ENCODE measurements at places on chromosomes 2 and 18.
A peak's percentile ranks its signal among the peaks of the same experiment; 100 is the strongest.

- no peak for DNase-seq
Measured at GRCh38 chr2:43839776-43840564, 1.2 kb downstream of the ABCG8 start.

- DNase-seq, result peak; percentile 68
Measured at GRCh38 chr2:45578056-45578843, 32.8 kb downstream of the SRBD1 start.

GRCh38 chr2:33453905-33454479 lies 22.5 kb upstream of the RASGRP3 start:
- no peak for DNase-seq

DNA sequence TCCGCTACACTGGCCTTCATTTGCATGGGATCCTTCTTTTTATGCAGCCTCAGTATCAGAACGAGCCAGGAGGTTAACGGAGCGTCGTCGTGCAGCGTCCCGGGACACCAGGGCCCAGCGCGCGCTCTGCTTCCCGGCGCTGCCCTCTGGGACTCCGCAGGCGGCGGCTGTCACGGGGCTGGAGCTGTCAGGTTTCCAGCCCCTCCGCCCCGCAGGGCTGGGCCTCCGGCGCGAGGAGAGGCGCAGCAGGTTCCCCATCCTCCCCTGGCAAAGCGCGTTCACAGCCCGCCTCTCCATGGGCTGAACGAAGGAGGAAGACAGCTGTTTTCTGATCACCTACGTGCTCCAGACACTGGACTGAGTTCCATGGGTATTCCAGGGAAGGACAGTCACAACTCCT lies 12.5 kb upstream of the PAX8 start:
- DNase-seq, result no peak

- peak; percentile 82 for DNase-seq
Measured at GRCh38 chr2:222561817-222562645, 93.9 kb downstream of the FARSB start.

GRCh38 chr2:49798570-49798969 lies 644.3 kb upstream of the FSHR start:
- DNase-seq, result no peak

GRCh38 chr2:235811446-235812184 lies 317.8 kb downstream of the AGAP1 start:
- DNase-seq, result no peak

DNA sequence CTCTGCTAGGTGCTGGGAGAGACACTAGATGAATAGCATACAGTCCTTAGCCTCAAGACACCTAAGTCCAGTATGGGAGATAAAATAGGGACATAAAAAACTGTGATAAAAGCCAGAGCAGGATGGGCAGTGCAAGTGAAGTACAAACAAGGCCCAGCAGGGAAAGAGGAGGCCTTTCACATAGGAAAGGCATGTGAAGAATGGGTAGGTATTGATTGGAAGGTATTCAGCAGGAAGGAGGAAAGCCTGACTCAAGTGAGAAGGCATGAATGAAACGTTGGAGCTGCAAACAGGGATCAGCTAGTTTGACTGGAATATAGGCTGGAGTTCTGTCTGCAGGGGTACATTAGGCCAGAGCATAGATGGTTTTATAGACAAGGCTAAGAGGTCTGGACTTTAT lies 11.0 kb upstream of the CXCR4 start:
- DNase-seq, result no peak

- DNase-seq, result no peak
Measured at GRCh38 chr2:64793701-64794100, 140.0 kb upstream of the SERTAD2 start.

DNA sequence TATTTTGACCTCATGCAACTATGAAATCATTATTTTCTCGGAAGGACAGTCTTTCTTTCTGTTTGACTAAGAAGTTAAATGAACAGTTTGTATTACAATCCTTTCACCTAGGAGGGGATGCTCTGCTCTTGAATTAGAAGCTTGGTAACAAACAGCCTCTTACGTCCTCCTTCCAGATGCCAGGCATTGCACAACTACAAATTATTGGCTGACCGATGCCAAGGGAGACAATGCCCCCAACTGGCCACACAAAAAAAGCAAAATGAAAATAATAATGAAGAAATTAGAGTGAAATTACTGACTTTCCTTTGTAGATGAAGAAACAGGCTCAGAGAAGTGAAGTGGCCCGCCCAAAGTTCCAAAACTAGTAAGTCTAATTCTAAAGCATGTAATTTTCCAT lies 177.9 kb downstream of the CYRIA start:
- DNase-seq, result peak; percentile 59

DNA sequence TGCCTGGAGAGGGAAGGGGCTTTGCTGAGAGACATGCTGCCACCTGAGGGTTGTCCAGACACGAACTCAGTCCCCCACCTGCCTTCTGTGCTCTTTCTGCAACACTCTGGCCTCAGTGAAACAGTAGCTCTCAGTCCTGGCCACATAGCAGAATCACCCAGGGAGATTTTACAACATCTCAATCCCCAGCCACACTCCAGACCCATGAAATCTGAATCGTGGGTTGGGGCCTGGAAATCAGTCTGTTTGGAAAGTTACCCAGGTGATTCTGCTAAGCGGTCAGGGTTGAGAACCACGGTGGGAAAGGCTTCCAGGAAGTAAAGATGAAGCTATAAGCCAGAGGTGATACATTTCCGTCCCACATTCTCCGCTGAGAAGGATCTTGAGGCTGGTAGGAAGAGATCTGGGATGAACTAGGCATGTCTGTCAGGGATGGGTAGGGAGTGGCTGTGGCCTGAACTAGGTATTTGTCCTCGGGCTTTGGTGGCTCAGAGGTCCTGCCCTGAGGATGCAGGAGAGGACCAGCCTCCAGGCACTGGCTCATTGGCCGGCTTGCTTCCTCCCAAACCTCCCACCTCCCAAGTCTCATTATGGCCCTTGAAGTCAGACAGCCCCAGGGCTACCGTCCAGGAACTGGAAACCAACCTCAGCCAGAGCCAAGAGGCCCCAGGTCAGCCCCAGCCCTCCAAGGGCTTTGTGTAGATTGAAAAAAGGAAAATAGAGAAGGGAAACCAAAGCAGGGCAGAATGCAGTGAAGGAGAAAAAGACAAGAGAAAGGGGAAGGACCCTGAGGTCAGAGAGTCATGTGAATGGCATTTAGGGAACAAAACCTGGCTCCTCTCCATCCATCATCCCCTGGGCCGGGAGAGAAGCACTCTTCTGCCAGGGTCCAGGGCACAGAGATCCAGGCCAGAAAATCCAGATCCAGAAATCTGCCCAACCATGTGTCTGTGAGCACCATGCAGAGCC lies 119.6 kb downstream of the ZFP36L2 start:
- peak; percentile 64 for DNase-seq

- DNase-seq, result no peak
Measured at GRCh38 chr2:84652431-84652830, 136.1 kb downstream of the DNAH6 start.

DNA sequence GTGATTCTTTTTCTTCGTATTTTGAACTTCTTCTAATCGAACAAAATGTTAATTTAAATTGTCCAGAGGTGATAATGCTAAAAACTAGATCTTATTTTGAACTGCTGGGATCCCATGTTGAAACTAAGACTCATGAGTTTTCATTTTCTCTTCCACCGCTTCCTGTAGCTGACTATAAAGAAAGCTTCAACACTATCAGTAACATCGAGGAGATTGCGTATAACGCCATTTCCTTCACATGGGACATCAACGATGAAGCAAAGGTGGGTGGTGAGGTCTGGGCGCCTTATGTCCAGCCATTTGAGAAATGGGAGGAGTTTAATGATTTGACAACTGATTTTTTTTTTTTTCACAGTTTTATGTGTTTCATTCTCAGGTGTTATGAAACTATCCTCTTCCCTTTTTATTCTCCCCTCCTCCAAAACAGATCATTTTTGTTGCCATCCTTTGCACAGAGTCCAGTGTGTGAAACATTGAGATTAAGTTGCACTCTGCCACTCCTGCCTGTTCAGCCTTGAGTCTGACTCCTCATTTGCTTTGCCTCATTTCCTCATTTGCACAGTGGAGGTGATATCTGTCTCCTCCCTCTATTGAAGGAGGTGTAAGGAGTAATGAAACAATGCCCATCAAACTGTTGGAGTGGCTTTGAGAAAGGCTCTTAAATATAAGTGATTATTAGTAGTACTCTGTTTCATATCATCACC lies 13.8 kb downstream of the GRHL1 start:
- no peak for DNase-seq

DNA sequence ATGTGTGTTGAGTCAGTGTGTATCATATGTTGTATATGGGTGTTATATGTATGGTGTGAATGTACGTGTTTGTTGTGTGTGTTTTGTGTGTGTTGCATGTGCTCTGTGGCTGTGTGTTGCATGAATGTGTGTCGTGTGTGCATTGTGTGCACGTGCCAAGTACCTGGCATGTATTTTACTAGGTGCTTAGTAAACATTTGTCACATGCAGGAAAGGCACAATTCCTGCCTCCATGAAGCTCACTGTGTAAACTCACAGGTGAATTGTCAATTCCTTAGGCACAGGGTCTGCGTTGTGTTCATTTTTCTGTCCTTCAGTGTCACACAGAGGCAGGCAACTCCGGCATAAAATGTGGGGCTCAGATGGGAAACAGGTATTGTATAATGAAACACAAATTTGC lies 22.3 kb upstream of the IL1R1 start:
- no peak for DNase-seq

GRCh38 chr18:27724362-27724761 lies 452.6 kb downstream of the CDH2 start:
- no peak for DNase-seq

- no peak for DNase-seq
Measured at GRCh38 chr2:221931251-221931991, 359.3 kb upstream of the EPHA4 start.

DNA sequence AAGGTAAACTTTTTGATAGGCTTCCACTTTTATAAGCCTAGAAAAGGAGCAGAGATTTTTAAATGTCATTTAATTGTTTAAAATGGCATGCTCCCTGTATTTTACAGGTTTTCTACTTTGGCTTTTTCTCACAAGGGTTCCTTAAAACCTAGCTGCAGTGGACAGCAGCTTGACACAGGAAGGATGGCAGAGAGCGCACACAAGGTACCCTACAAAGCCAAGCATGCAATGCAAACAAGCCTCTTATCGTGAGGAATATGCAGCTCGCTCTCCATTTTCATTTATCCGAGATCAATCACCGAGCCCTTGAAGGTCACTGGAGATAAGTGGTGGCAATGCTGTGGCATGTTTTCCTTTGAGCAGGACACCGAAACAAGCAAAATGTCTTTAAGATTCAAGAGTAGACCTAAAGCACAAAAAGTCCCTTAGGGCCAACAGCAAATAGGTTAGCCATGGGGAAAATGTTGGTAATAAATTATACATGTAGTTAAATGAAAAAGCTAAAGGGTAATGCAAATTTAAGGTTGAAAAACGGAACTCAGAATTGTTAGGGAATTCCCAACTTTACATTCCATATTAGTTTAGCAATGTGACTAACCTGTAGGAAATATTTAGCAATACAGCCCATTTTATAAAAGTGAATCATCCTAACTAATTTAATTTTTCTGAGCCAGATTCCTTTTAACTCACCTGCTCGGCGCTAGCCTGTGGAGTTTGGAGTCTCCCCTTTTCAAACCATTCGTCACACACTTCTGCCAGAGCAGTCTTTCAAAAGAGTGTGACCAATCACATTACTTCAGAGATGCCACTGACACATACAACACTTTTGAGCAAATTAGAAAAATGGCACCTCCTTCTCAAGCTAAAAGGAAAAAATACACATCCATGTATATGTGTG lies 337.9 kb upstream of the PKDCC start:
- DNase-seq, result no peak

DNA sequence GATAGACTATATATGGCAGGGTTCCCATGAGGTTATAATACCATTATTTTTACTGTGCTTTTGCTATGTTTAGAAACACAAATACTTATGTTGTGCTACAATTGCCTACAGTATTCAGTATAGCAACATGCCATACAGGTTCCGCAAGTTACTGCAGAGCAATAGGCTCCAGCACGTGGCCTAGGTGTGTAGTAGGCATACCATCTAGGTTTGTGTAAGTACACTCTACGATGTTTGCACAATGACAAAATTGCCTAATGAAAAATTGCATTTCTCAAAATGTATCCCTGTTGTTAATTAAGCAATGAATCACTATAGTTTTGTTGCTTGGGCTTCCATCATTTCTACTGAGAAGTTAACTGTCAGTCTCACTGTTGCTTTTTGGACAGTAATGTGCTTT lies 9.8 kb downstream of the CD302 start:
- no peak for DNase-seq

DNA sequence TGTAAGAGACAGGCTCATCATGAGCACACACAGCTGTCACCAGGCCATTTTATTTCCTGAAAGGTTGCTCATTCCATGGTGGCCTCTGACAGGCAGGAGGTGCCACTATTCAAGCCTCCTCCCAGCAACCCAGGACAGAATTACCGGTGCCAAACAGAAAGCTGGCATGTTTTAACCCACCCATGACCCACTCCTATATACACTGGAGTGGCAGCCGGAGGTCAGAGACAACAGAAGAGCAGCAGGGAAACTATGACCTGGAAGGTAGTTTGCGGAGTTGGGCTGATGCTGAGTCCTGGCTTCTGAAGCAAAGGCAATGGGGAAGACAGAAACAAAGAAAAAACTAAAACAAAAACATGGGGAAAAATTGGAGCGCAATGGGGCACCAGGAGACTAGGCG lies 2.3 kb downstream of the RFTN2 start:
- DNase-seq, result no peak

GRCh38 chr2:71865391-71865965 lies 282.2 kb downstream of the CYP26B1 start:
- no peak for DNase-seq

DNA sequence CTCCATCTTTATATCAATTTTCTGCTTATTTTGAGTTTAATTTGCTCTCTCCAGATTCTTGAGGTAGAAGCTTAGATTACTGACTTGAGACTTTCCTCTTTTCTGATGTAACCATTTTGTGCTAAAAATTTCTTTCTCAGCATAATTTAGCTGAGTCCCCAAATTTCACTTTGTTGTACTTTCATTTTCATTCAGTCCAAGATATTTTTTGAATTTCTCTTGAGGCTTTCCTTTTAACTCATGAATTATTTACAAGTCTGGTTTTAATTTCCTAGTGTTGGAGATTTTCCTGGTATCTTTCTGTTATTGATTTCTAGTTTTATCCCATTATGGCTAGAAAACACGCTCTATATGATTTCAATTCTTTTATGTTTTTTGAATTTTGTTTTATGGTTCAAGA lies 144.7 kb upstream of the PGAP1 start:
- no peak for DNase-seq

- no peak for DNase-seq
Measured at GRCh38 chr2:139033300-139033699, 253.1 kb upstream of the NXPH2 start.

GRCh38 chr2:179745635-179746256 lies 115.7 kb downstream of the ZNF385B start:
- DNase-seq, result no peak

- no peak for DNase-seq
Measured at GRCh38 chr2:32242331-32242730, 22.4 kb downstream of the NLRC4 start.

- DNase-seq, result no peak
Measured at GRCh38 chr2:24616616-24617015, 125.6 kb downstream of the NCOA1 start.

- no peak for DNase-seq
Measured at GRCh38 chr2:214328941-214329340, 81.9 kb upstream of the VWC2L start.
